Renal cortical epithelial cell (primary cell): ENCODE measurements at places on chromosomes 7 and 10. TPM values are rescaled to one million over a fixed set of nuclear protein-coding genes. Genes with fewer than 3 reads are reported as not detected.

GRCh38 chr10:7374795-7375194, 36.0 kb downstream of the SFMBT2 start:
- DNase-seq, result no peak

GRCh38 chr7:46942574-46942973, 639.3 kb downstream of the TNS3 start:
- no peak for DNase-seq

MMP21 gene
- 0.05 TPM in 1 of 2 replicates, not detected in the other for total RNA-seq

MALRD1 gene
- 0.35 TPM in 1 of 2 replicates, not detected in the other for total RNA-seq

HTR5A gene
- total RNA-seq, result not detected in 2 replicates

TYW1B gene
- 0.87 and 2.8 TPM in 2 replicates for total RNA-seq
